EL (cell line): ENCODE measurements at places on chromosomes 4 and X.

- DNase-seq, result no peak
These were observed 2054.9 kb downstream of the PCDH7 start for GRCh38 chr4:32775049-32775448.

DNA sequence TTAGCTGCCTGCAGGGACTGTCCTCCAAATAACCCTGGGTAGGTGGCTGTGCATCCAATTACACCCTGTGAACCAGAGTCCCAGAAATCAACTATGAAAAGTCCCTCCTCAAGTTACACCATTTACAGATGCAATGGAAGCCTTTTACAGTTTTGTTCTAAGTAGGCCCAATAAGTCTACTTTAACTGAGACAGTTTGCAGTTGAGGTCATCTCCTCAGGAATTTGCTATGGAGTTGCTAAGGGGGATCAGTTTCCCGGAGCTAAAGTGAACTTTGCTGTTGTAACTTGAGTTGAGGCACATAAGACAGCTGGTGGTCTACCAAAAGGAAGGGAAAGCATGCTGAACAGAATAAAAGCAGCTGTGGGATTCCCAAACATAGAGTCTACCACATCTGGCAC lies 121.6 kb upstream of the STK26 start:
- no peak for DNase-seq

DNA sequence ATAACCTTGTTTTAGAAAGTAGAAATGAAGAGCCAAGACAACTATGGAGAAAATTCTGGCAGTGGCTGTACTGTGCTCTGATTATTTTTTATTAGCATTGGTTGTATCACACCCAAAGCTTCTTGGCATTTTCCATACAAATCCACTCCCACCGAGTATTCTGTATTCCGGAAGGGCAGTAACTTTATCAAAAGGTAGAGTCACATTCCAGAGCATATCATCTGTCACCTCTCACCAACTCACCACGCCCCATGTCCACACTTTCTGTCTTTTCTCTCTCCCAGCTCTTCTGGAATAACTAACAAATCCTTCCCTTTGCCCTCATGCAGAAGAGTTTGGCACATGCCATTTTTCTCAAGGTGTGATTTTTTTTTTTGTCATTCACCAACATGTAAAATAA lies 52.7 kb downstream of the CORIN start:
- DNase-seq, result no peak

GRCh38 chr4:95048296-95048695 lies 290.5 kb downstream of the BMPR1B start:
- no peak for DNase-seq

DNA sequence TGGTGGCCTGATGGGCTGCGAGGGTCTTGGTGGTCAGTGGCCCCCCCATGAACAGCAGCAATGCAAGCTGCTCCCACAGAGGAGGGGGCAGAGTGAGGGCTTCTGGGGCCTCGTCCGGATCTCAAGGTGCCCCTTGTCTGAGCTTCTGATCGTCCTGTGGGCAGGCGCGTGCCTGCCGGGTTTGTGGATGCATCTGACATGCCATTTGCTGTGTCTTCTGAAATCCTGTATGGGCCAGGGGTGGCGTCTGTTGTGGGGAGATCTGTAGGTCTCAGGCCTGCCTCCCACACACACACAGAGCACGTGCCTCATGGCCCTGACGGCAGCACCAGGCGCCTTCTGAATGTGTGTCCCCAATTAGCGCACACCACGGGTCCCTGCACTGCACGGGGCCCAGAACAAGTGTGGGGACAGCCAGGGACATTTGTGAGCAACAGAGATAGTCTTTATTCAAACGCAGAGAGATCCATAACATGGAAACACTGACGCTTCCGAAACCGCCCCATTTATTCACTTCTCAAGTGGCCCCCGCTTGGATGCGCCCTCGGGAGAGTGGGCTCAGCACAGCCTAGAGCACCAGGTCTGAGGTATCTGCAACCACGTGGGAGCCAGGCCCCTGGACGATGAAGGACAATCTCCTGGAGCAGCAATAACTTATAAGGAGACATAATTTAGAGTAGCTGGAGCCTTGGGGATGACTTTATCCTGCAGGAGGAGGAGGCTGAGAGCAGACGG lies 5.7 kb downstream of the SPON2 start:
- no peak for DNase-seq

DNA sequence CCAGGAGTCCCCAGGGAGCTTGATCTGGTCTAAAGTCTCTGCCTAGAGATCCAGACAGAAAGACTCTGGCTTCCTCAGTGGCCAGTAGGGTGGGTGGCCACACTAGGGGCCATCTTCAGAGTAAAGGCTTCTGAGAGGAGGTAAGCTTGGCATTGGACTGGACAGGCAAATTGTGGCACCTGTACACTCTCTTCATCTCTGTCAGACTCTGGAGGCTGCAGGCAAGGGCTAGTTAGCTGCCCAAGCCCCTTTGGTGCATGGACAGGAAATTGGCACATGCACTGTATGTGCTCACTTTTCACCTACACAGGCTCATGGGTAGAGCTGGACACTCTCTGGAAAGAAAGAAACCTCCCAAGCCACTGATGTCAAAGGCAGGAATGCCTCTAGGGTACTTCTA lies 142.8 kb downstream of the PJA1 start:
- no peak for DNase-seq

DNA sequence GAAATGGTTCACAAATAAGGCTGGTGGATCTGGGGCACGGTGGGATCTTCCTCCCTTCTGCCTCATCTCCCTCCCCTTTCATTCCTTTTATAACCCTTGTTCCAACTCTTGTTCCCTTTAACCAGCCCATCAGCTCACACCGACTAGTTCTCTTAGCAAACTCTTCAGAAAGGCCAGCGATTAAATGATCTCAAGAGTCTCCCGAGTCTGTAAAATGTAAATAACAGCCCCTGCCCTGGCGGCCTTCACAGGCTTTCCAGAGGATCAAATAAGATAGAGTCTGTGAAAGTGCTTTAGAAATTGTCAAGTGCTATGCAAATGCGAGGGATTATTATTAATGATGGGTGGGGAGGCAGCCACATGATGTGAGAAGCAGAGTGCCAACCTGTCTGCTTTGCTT lies 27.1 kb downstream of the TSC22D3 start:
- DNase-seq, result no peak

DNA sequence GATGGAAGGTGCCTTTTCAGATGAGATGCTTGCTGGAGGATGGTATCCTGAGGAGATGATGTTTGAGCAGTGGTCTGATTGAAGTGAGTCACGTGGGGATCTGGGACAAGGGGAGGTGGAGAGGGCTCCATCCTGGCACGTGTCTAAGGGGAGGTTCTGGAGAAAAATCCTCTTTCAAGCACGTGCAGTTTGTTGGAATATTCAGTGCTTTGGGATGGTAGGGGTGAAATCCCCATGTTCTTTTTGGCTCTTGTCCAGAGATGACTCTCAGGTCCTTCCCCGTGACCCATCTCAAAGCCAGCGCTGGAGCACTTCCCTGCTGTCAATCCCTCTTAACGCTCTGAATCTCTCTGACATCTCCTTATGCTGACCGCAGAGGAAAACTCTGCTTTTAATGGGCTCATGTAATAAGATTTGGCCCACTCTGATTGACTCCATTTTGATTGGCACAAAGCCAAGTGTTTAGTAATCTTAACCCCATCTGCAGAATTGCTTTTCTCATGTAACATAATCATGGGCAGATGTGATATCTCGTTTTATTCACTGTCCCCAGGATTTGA lies 10.8 kb upstream of the KLKB1 start:
- peak; percentile 4 for DNase-seq

GRCh38 chrX:42900947-42901346 lies 123.0 kb upstream of the PPP1R2C start:
- DNase-seq, result no peak

GRCh38 chr4:25879991-25880651 lies 17.3 kb upstream of the SEL1L3 start:
- DNase-seq, result no peak

DNA sequence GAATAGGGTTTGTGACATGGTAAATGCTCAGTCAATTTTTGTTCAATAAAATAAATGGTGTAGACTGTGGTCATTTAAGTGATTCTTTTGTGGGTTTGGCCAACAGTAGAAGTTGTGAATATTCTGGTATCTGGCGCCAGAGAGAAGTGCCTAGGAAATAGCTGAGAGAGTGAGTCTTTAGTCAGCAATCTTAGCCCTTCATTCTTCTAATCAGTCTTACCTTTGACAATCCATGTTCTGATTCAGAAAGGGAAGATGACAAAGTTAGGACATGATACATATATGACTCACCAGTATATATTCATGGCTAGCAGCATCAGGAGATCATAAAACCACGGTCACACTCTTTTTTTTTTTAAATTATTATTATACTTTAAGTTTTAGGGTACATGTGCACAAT lies 141.8 kb upstream of the PCDH18 start:
- DNase-seq, result peak; percentile 46

DNA sequence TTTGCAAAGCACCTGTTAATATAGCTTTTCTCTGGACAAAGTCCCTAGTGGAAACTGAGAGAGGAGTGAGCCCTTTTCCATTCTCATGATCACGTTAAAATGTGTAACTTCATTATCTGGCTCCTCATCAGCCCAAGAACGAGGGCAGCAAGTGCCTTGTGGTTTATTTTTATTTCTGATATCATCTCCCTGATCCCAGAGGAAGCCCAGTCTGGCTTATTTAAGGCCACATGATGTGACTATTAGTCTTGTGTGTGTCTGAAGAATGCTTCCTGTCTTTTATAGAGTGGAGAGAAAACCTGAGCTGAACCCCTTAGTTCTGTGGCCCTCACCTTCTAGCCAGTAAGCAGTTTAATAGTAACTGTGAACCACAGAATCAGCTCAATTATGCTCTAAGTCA lies 67.2 kb downstream of the LHFPL1 start:
- no peak for DNase-seq

GRCh38 chr4:10623862-10624261 lies 60.7 kb downstream of the CLNK start:
- no peak for DNase-seq

- DNase-seq, result no peak
These were observed 584.8 kb upstream of the INTU start for GRCh38 chr4:127047930-127048329.

DNA sequence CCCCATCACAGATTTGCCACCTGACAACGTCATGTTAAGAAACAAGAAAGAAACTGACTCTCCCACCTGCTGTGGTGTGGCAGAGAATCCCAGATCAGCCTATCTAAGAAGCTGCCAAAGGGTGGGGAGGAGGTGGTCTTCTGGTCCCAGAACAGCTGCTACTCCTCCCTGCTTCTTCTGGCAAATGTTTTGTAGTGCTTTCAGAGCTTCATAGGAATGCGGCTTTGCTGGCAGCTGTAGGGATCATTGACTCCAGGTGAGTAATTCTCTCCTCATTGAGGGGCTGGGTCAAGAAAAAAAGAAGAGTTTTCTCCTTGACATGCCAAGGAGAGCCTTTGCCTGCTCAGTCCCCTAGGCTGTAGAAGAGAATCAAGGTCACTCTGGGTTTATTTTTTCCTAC lies 23.3 kb downstream of the NRK start:
- no peak for DNase-seq

- no peak for DNase-seq
These were observed 217.6 kb upstream of the TTC29 start for GRCh38 chr4:147163311-147163710.

DNA sequence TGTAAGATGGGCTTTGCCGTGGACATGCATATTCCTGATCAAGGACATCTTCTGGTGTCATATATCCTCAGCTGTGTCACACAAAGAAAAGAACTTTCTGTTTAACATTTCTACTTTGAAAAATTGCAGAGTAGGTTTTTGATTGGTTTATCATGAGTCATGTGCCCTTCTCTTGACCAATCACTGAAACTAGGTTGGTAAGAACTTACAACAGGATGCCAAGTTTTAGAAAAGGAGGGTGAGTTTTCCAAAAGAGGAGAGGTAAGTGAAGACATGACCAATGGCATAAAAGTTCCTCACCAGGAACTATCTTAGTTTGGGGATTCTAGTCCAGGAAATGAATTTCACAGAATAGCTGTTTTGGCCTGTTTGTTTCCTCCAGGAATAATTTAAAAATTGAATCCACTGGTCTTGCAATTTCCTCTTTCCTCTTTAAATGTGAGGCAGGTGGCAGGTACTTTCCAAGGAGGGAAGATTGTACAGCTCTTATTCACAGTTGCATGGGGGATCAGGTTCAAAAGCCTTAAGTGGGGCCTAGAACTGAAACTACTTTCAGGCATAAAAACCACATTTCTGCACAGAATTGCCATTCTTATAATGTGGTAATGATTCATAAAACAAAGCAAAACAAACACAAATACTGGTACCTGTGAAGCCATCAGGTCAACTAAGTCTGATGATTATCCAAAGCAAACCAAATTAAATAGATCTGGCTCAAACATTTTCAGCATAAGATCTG lies 1114.5 kb upstream of the LCORL start:
- DNase-seq, result no peak

- no peak for DNase-seq
These were observed 327.5 kb upstream of the FRG1 start for GRCh38 chr4:189613207-189613606.

DNA sequence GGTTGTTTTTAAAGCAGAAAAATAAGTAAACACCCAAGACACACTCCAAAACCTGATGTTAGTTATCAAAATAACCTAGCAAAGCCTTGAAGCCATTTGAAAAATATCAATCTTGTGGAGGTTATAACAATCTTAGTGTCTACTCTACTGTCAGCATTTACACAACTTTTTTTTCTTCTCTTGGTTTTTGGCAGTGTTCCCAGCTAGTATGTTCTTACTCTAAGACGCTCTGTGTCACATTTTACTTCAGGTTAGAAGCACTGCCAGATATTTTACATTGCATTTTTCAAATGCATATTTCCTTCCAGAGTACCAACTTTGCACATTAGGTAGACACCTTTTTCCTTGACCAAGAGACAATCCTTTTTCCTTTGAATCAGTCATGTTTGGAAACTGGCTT lies 114.0 kb upstream of the INPP4B start:
- no peak for DNase-seq

DNA sequence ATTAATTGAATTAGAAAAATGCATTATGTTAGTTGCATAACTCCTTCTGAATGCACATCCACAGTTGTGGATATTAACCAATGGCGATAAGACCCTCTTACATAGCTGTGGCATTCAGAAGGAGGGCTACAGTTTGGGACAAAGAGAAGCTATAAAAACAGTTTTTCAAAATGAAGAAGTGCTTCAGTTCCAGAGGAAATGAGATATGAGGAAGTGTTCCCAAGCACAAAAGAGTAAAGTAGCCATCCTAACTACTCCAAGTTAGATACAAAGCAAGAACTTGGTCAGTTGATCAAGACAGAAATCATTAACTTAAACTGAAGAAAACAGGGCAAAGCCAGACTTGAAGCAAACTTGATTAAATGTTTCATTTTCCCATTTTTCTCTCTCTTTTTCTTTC lies 17.2 kb upstream of the ADGRL3 start:
- DNase-seq, result no peak

GRCh38 chrX:127708155-127708554 lies 344.0 kb downstream of the ACTRT1 start:
- DNase-seq, result no peak
